Activated CD4-positive, alpha-beta T cell treated with anti-CD3 and anti-CD28 coated beads, Interleukin-10, Interleukin-2, amounts not matched to agents 100 ng/mL and 50 ng/mL, durations not matched to agents 16 hours and 8 hours (primary cell): ENCODE measurements at places on chromosomes 3 and 15.

GRCh38 chr15:41286665-41287333, 45.6 kb downstream of the OIP5 start:
- no peak for DNase-seq

DNA sequence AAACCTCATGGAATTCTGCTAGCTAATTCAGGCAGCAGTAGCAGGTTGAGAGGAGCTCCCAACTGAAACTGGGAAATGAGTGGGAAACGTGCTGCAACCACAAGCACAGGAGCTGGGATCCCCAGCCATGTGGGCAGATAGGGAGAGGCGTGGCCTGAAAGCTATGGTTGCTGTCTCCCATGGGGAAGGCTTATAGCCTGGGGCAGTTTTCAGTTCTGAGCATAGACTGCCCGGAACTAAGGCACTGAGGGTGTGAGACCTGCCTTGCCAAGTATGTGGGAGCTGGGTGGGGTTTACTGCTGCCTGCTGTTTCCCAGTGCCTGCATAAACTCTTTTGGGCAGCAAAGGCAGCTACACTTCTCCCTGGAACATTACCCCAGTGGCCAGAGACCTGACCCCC, 229.5 kb downstream of the TUSC7 start:
- DNase-seq: no peak

DNA sequence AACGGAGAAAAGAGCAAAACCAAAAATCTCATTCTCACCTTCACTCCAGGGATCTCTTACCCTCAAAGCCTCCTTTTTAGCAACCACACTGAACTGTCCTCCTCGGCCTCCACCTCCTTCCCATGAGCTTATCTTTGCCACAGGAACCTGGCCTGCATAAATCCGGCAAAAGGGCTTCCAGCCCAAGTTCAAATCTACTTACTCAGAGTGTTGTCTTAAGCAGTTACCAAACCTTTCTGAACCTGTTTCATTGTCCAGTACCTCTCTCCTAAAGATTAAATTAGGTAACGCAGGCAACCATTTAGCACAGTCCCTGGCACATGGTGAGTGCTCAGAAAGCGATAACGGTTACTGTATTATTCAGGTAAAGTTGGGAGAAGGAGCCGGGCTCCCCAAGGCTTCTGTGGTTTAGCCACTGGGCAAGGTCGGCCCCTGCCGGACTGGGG, 777 bp downstream of the CIB1 start:
- DNase-seq: no peak

DNA sequence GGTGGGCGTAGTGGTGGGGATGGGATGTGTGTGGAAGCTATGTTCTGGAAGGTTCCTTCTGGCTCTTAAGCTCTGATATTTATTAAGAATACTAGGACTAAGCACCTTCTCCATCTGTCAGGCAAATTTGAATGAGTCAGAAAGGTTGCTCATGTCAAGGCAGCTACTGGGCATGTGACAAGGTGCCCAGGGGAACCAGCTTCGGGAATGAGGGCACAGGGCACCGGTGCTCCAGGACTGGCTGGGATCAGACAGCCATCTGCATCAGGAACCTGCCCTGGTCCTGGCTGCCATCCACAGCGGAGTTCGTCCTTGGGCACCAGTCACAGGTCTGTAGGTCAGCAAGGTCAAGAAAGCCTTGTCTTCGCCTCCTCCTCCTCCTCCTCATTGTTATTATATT, 32.5 kb downstream of the CA12 start:
- DNase-seq: no peak
